Retinal pigment epithelial cell (primary cell): ENCODE measurements at places on chromosomes 5 and 9.

GRCh38 chr9:94881940-94882339, 155.4 kb downstream of the AOPEP start:
- DNase-seq = no peak

- DNase-seq = no peak
Measured at GRCh38 chr5:79077680-79078365, 8.3 kb downstream of the BHMT2 start.

DNA sequence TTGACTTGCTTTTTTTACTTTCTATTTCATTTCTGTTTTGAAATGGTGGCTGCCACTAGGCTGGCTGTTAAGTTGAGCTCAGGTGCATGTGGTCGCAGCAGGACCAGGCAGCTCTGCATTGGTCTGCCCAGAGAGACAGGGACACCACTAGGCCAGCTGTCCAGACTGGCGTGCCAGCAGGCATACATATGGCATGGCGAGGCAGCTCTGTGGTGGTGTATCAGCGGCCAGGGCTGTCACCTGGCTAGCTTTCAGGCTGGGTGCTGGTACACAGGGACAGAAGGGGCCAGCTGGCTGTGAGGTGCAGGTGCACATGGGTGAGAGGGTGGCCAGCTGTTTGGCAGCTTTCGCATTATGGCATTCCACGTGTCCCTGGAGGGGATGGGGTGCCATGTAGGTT, 654.0 kb upstream of the ACO1 start:
- DNase-seq = no peak

GRCh38 chr5:169287529-169287928, 13.4 kb downstream of the SLIT3 start:
- no peak for DNase-seq

- no peak for DNase-seq
Measured at GRCh38 chr9:114124666-114125475, 25.8 kb upstream of the KIF12 start.

- DNase-seq = no peak
Measured at GRCh38 chr9:135514342-135515082, 6.7 kb upstream of the LCN1 start.

GRCh38 chr9:18238254-18238653, 235.7 kb upstream of the ADAMTSL1 start:
- peak; percentile 80 for DNase-seq

DNA sequence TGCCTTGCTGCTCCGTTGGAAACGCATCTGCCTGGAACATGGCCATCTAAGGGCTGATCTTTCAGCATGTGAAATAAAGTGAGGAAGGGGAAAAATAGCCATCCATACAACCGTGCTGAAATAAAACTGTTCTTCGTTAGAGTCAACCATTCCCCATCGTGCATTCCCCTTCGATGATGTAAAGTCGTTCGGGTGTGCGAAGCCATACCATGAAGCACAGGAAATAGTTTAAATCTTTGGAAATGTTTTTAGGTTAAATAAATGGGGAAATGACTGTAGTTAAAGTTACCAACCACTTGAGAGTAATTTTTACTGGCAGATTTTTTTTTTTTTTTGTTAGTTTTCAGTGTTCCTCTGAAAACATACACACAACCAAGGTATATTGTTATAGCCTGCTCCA, 302.5 kb downstream of the SH3GL2 start:
- DNase-seq = no peak

- DNase-seq = no peak
Measured at GRCh38 chr5:150778088-150778516, 455 bp upstream of the SMIM3 start.

- no peak for DNase-seq
Measured at GRCh38 chr9:120609636-120610035, 29.7 kb upstream of the CDK5RAP2 start.

- no peak for DNase-seq
Measured at GRCh38 chr5:78611126-78611605, 37.4 kb downstream of the LHFPL2 start.

DNA sequence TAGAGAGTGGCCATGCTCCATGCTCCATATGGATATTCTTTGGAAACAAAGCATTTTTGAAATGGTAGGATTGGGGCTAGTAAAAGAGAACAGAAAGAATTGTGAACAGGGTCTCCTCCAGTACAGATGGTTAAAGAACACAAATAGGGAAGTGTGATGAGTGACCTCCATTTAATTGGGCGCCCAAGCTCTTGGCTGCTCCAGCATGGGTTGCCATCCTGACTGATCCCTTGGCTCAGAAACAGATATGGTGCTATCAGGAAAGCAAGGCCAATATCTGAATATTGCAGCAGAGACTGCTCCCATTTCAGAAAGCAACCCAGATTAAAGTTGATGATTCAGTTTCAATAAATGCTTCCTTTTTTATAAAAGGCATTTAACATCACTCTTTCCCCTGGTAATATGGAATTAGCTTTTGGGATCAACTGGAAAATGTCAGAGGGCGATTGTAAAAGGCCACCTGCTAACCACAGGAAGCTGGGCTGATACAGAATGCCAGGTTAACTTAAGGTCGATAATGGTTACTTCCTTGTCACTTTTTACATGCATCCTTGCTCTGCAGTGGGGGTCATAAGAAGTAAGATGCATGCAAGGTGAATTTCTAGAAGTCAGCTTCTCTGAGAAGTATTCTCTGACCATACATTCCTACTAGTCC, 52.9 kb downstream of the TMC1 start:
- DNase-seq = no peak

- DNase-seq = no peak
Measured at GRCh38 chr9:7613931-7614330, 185.6 kb downstream of the DMAC1 start.
